ENCODE measurements at places on chromosomes 1 and 21.

- DNase-seq, result no peak
These were observed 8.7 kb upstream of the KCNK1 start for GRCh38 chr1:233605205-233605604.

DNA sequence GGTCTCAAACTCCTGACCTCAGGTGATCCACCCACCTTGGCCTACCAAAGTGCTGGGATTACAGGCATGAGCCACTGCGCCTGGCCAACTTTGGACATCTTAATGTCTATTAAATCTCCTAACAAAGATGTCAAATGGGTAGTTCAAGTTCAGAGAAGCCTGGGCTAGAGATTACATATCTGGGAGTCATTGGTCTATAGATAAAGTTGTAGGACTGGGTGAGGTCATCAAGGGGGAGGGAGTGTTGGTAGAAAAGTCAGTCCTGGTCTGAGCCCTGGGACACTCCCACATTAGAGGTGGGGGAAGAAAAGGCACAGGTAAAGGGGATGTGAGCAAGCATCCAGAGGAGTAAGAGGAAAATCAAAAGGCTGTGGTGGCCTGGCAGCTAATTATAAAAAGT lies 6.6 kb downstream of the UBIAD1 start:
- no peak for DNase-seq

DNA sequence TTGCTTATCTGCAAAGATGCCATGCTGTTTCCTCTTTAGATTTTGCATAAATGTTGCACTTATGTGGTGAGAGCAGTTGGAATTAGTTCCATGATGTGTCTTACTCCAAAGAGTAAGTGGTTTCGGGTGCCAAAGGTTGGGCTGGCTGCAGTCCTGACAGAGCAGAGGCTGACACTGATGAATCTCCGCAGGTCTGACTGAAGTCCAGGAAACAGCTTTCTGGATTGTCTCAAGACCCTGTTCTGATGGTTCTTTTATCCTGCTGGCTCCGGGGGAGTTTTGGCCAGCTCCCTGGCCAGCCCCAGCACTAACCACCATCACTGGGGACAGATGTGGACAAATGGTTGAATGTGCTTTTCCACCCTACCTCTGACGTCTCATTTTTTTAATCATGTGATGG lies 207.2 kb upstream of the KIAA0040 start:
- DNase-seq, result no peak

DNA sequence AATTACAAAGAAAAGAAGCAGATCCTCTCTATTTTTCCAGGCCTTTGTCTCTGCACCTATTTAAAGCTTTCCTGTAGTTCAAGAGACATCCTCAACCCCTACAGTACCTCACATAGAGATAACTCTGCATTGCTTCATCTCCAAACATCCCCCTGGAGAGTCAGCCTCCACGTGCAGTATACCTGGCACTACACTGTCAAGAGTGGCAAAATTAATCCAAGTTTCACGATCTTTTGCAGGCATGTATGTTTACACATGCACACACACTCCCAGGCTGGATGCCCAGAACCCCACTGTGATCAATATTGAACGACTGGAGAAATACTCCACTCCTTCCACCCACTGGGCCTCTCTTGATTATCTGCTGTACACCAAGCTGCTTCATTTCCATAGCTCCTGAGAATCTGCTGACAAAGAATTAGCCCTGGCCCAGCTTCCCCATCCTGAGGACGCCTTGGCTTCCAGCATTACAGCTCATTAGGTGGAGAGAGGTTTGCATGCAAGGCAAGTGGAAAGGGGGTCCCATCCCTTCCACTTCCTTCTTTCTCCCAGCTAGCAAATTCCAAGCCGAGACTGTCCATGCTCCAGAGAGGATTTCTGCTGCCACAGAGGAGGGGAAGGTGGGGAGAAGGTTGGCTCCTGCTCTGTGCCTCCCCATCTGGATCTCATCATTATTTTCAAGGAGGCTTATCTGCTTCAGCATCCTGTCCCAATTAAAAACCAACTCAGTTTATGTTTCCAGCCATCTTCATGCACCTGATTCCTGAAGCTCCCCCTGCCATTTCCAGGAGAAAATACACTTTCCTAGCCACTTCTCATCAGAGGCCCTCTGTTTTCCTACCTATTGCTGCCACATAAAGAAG lies 66.5 kb upstream of the GOLT1A start:
- no peak for DNase-seq

- no peak for DNase-seq
These were observed 16.2 kb downstream of the AZIN2 start for GRCh38 chr1:33097137-33097611.

GRCh38 chr1:197955486-197956394 lies 38.6 kb downstream of the LHX9 start:
- DNase-seq, result no peak

DNA sequence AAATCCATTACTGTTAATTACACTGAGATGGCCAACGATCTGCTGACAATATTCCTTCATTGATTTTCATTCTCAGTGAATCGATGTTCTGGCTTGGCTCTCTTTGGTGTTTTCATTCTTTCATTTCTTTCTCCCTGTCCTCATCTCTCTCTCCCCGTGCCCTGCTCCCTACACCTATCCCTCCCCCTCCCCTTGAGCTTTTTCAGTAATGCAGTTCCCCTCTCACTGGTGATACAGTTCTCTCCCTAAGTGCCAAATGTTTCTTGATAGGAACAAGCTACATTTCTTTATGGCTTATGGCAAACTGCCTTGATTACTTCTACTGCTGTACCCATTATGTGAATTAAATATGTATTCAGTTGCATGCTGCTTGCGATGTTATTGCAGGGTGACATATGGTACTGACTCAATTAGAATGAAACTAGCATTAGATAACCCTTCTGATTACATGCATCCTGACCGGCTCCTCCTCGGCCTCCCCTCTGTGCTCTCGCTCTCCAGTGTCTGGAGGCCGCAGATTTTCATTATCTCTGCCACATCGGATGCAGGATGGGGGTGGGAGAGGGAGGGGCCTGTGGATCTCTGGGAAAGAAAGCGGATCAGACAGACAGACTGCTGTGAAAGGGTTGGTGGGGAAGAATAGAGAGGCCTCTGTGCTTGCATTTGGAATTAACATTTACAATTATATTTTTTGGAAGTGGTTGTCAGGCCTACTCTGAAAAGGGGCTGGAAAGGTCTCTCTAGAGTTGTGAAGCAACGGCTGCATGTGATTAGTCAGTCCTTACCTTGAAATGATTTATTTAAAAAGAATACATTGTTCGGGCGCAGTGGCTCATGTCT lies 130.9 kb downstream of the PBX1 start:
- DNase-seq, result no peak

DNA sequence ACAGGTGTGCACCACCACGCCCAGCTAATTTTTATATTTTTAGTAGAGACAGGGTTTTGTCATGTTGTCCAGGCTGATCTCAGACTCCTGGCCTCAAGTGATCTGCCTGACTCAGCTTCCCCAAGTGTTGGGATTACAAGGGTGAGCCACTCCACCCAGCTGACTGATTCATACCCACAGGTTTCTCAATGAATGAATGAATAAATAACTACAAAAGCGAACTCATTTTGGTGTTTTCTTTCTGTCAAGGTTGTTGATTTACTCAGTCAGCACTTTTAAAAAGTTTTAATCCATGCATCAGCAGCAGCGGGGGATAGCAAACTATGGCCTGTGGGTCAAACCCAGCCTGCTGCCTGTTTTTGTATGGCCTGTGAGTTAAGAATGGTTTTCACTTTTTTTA lies 217.5 kb downstream of the FAF1 start:
- DNase-seq, result no peak

- no peak for DNase-seq
These were observed 665.7 kb downstream of the ADGRL2 start for GRCh38 chr1:82466416-82466815.

DNA sequence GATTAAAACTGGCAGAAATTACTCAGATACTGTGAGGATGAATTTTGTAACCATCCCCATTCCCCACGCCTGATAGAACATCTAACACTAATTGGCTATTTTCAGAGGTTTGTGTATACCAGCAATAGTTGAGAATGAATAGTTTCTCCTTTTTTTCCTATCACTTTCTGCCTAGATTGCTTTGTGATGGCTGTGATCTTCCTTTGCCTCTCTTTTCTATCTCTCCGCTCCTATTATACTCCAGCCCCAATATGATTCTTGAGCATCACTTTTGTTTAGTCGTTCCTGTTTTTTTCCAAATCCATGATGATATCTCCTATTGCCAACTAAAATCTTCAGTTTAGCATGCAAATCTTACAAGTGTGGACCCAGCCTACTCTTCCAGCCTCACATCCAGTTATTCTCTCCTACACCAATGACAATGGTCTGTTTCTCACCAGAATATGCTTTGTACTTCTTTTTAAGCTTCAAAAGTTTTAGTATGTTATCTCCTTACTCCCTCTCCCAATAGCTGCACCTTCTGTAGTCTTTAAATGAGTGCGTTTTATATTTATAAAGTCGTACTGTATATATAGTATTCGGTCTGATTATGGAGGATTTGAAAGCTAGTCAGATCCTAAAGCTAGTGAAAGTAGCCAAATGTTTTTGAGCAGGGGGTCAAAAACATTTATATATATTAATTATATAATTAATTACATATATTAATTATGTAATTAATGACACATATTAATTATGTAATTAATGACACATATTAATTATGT lies 25.2 kb downstream of the MAGI3 start:
- no peak for DNase-seq

GRCh38 chr1:234774971-234775370 lies 165.0 kb upstream of the IRF2BP2 start:
- no peak for DNase-seq

DNA sequence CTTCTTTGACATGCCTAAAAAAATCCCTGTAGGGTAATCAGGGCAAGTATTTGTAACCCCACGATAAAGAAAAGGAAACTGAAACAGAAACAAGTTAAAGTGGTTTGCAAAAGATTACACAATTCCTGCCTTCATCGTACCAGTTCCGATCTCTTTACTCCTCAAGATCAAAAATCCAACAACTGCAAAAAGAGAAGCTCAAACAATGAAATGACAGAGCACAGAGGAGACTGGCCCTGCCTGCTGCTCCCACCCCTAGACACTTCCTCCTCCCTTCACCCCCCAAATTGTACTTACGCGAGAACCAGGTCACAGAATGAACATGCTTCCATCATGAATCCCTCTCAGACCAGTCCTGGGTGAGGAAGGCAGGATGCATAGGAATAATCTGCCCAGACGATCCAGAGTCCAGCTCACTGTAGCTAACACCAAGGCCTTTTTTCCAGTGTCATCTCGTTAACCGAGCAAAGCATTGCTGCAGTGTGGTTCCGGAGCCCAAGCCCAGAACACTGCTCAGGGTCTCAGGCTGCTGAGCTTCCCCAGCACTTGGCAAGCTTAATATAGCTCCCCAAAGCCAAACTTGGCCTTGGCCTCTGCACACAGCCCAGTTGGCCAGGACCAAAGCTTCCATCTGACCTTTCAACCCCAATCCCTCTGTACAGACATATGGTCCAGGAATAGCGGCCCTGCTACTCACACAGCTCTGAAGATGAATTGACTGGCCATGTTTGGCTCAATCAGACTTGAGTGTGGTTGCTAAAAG lies 20.3 kb downstream of the RXRG start:
- no peak for DNase-seq

GRCh38 chr1:5965586-5966131 lies 26.6 kb downstream of the NPHP4 start:
- no peak for DNase-seq

GRCh38 chr1:88876573-88877365 lies 14.6 kb downstream of the GTF2B start:
- no peak for DNase-seq

GRCh38 chr1:80896781-80897356 lies 903.9 kb upstream of the ADGRL2 start:
- no peak for DNase-seq

- DNase-seq, result no peak
These were observed 120.2 kb upstream of the SLC45A1 start for GRCh38 chr1:8197493-8198282.

Data from stimulated activated CD4-positive, alpha-beta T cell treated with anti-CD3 and anti-CD28 coated beads, Interleukin-12 subunit alpha, Interleukin-12 subunit beta, amount 100 ng/mL, for 48 hours (primary cell).